ENCODE measurements at places on chromosomes 5 and 9.
A peak's percentile ranks its signal among the peaks of the same experiment; 100 is the strongest.

DNA sequence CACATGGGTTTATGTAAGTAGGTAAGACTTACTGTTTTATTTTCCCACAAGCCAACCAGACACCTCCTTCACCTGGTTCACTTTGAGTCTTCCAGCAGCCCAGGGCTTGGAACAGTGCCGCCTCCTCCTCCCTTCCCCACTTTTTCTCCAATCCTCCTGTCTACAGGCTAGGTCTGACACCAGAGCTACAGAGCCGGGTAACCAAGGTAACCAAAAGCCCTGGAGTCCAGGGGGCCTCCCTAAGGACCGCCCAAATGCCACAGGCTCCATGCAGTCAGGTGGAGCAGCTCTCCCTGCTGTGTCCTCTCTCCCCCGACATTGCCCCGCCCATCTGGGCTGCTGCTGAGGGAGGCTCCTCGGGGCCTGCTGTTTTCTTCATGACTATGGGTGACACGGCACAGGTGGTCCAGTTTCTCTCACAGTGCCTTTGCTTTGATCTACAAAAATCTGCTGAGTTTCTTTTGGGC, 138.0 kb upstream of the EFNA5 start:
- DNase-seq, result no peak

DNA sequence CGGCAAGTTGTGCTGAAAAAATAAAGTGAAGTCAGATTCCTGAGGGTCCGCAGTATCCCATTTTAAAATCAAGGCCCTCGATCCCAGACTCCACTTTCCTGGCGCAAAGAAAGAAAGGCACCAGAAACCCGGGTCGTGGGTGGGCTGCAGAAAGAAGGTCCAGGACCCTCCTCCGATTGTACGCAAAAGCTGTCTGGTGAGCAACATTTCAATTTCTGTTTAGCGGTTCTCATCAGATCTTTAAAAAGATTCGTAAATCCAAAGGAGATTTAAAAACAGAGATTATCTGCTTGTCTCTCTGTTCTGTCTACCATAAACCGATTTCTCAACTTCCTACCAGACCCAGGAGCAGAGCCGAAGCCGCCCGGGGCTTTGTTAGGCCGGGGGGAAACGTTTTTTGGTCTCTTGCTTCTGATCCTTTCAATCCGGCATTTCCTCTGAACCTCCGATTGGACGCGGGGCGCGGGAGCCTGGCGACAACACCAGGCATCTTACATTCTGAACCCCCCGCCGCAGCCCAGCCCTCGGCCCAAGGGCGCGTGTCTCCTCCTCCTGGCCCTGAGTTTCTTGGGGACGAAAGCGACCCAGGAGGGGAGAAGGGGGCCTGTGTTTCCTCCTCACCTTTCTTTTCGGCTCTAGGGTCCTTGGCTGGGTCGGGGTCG, 746 bp downstream of the NKX2-5 start:
- DNase-seq, result peak; percentile 35

DNA sequence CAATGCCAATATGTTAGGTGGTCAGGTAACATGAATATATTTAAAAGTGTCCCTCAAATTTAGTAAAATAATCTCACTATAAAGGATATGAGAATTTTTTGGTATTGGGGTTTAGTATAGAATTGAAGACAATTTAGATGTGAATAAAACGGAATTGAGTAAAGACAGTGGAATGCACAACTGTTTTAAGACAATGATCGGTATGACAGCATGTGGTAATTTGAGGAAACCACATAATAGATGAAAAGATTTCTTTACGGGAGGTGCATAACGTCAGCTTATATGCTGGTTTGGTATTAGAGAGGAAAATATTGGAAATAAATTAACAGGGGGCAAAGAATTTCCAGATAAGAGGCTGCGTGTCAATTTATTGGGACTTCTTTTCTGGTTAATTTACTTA, 1043.2 kb downstream of the CDH18 start:
- no peak for DNase-seq

GRCh38 chr9:6354072-6354686, 26.0 kb downstream of the TPD52L3 start:
- peak; percentile 75 for DNase-seq

DNA sequence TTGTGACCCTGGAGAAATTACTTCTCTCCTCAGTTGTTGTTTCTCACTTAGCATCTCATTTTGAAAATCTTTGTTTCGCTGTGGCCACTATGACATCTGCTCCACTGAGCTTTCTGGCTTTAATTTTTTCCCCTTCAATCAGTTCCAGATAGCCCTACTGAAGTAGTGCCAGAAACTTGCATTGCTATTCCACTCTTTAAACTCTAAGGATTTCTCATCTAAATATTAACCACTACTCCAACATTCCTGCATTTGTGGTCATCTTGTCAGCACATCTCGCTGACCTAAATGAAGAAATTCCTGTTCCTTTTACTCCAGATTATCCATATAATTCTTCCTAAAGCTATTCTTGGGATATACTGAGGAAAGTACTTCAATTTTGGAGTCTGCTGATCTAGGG, 15.3 kb upstream of the NOL6 start:
- peak; percentile 18 for DNase-seq

- DNase-seq, result no peak
Measured at GRCh38 chr5:132834057-132834456, 3.6 kb upstream of the SHROOM1 start.

- no peak for DNase-seq
Measured at GRCh38 chr9:107423540-107423939, 66.0 kb downstream of the KLF4 start.

Data from fibroblast of villous mesenchyme (primary cell).